SJSA1 (cell line): ENCODE measurements at places on chromosomes 5 and 9. TPM values are rescaled to one million over a fixed set of nuclear protein-coding genes. Genes with fewer than 3 reads are reported as not detected.

The SLC26A2 gene
- 24.5 and 39.0 TPM in 2 replicates for total RNA-seq

The TEK gene
- 3.2 and 4.0 TPM in 2 replicates for total RNA-seq

The ZNF782 gene
- total RNA-seq, result 1.6 and 6.8 TPM in 2 replicates

The ANKDD1B gene
- total RNA-seq, result 0.29 TPM in 1 of 2 replicates, not detected in the other

The RNF180 gene
- total RNA-seq, result 0.79 TPM in 1 of 2 replicates, not detected in the other

The PCDHGA12 gene
- total RNA-seq, result 0.34 TPM in 1 of 2 replicates, not detected in the other

The GDA gene
- 0.22 and 0.39 TPM in 2 replicates for total RNA-seq

The SLC23A1 gene
- total RNA-seq, result not detected in 2 replicates

The SLC36A3 gene
- not detected in 2 replicates for total RNA-seq
